Frontal cortex (tissue), 4 donors: ENCODE measurements at places on chromosomes 7 and 10. TPM values are rescaled to one million over a fixed set of nuclear protein-coding genes. Genes with fewer than 3 reads are reported as not detected.

Gene MOGAT3
- total RNA-seq = not detected

DNA sequence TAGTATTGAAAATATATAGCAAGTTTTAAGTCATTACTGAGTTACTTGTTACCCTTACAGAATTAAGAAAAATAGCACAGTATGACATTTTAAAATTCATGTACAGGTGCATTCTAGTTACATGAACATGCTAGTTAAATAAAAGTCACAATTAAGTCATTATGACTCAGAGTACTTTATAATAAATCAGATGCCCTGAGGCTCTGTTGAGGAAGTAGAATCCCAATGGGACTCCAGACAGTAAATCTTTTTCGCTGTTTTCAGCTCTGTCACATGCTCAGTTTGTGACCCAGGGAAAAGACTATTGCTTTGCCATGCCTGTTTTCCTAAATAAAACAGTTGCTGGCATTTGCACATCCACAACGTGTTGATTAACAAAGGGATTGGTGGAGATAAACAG lies 21.0 kb downstream of the NUDT13 start:
- DNase-seq = no peak

GRCh38 chr7:91351374-91351773 lies 87.1 kb downstream of the FZD1 start:
- DNase-seq = no peak

Gene TEX47
- total RNA-seq = not detected

Gene AKR1D1
- total RNA-seq = not detected

DNA sequence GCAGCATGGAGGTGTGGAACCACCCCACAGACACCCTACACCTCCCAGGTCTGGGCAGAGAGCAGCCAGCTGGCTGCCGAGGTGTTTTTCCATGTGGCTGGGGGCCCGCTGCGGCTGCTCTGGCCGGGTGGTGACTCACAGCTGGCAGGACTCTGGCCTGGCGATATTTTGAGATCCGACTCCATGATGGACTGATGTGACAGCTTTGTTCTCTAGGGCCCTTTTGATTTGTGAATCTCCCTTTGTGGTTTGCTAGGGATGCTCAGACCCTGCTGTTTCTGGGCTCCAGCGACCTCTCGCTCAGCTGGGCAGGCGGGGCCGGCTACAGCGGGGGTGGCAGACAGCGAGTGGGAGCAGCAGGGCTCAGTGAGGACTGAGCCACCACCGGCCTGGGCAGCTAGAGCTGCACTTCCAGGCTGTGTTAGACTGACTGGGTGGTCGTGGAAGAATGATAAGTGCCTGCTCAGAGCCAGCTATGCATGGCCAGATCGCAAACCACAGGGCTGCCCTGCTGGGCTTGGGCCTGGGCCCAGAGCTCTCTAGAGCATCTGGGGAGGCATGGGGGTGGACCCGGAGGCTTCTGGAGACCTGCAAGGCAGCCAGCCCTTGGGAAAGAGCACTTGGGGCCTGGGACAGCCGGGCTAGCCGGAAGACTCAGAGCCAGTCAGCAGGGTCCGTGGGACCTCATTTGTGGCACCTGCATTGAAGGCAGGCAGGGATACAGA lies 46.2 kb upstream of the GDF10 start:
- no peak for DNase-seq

- no peak for DNase-seq
These were observed 64.9 kb downstream of the NPTX2 start for GRCh38 chr7:98681951-98682350.

DNA sequence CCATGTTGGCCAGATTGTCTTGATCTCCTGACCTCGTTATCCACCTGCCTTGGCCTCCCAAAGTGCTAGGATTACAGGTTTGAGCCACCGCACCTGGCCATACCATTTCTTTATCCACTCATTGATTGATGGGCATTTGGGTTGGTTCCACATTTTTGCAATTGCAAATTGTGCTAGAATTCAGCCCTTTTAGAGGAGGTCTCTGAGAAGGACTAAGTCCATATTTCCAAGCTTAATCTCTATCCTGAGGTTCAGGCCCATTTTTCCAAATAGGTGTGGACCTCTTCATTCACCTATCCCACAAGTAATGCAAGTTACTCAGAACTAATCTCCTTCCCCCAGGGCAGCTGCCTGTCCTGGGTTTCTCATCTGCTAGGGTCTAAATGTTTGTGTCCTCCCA lies 9.7 kb upstream of the OPTN start:
- no peak for DNase-seq

DNA sequence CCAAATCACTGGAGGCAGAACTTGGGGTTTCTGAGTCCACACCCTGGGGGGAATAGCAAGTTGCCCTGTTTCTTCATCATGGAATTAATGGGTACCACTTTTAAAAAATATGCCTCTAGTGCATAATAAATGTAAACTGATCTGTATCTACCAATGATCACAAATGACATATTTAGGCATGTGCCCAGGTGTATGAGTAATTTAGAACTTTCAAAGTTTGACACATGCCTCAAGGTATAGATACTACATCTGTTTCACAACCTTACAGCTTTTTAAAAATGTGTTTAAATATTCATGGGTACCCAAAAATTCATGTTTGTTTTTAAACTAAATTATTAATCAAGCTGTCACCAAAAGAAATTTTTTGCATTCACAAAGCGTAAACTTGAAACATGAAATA lies 226.0 kb downstream of the KIAA1217 start:
- DNase-seq = no peak

Gene CLEC5A
- total RNA-seq = not detected

DNA sequence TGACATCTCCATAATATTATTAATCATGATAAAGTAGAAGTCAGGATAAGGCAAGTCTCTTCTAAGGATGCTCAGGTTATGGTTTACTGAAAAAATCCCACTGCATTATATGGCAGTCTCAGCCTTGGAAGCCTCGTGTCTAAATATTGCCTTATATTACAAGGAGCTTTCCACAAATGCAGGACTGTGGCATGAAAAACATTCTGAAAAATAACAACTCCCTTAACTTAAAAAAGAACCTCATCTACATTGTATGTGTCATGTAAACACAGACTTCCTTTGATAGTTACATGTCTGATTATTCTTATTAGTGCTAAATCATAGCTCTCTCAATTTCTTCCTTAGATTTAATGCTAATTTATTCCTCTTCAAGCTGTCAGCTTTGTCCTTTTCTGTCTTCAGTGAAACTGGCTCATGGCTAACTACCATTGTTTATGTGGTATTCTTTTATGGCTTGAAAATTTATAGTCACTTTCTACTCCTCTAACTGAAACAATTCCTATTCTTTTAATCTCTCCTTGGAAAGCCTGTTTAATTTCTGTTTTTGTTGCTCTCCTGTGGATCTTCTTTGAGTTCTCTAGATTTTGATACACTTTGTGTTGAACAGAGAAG lies 156.1 kb downstream of the KIF20B start:
- no peak for DNase-seq

GRCh38 chr10:14382022-14382421 lies 51.3 kb upstream of the FRMD4A start:
- no peak for DNase-seq

GRCh38 chr10:101618871-101619270 lies 30.8 kb downstream of the DPCD start:
- no peak for DNase-seq

Gene ADGRA1
- 2.4 TPM for total RNA-seq

DNA sequence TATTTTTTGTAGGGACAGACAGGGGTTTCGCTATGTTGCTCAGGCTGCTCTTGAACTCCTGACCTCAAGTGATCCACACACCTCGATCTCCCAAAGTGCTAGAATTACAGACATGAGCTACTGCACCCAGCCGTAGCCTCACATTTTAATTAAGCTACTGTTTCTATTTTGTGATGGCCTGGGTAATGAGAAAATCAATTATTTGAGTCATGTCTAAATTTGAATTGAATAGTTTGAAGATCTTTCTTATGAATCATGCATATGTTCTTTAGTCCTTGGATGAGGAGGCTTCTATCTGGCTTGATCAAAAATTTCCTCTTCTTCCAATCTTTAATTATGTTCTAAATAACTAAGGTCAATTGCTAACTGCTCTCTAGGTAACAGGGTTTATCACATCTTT lies 175.0 kb downstream of the REEP3 start:
- DNase-seq = no peak

Gene BZW2
- total RNA-seq = 101 TPM

DNA sequence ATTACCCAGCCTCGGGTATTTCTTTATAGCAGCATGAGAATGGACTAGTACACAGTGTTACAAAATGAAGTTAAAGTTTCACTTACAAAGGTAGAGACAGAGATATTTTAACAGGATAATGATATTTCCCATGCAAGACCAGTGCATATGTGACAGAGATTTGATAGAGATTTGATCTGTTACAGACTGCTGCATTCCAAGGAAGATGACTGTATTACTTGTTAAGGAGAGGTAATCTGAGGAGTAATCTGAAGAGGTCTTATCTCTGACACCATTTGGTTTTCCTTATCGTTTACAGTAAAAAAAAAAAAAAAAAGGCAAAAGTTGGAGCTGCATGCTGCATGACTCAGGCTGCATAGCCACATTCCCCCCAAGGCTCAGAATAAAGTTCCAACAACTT lies 289.6 kb downstream of the POM121L12 start:
- no peak for DNase-seq

DNA sequence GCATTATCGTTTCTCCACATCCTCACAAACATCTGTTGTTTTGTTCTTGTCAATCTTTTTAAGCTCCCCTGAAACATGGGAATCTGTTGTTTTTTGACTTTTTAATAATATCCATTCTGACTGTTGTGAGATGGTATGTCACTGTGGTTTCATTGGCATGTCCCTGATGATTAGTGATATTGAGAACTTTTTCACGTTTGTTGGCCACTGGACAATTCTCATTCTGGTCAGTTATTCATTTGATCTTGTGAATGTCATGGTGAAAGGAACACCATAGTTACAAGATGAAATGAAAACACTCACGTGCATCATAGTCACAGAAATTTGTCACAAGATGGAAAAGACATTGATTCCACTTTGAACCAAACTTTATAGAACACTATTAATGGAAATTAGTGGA lies 20.5 kb upstream of the SGCE start:
- DNase-seq = no peak

Gene SPAG6
- 0.41 TPM for total RNA-seq

Gene AGMO
- under 0.01 TPM for total RNA-seq

DNA sequence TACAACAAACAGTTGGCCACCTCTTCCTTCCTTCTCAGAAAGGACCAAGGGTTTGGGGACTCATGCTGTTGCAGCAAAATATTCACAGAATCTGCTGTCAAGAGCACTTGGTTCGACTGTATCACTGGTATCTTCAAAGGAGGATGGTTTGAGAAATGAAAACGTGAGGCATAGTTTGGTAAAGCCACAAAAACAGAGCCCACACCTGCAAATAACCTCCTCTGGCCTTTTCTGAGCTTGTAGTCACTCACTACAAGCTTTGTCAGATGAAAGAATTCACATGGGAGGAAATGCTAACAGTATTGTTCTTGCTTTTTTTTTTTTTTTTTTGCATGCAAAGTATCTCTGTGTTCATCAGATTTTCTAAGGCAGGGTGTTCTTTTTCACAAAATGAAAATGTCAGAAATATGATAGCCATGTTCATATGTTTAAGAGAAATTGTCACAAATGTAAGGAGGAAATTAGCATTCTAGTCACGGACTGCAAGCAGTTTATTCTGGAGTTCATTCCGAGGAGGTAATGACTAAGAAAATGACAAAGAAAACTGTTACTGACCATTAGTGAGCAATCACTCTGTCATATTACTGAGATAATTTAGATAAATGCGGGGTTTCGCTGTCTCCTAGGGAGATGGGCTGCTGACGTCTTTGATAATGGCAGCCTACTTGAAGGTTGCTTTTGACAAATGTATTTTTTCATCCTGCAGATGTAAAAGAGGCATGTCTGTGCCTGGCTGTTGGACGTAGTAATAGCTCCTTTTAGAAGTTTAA lies 117.8 kb upstream of the MYO3A start:
- no peak for DNase-seq

Gene ZNF511
- 7.3 TPM for total RNA-seq

- no peak for DNase-seq
These were observed 1.2 kb downstream of the TASOR2 start for GRCh38 chr10:5685764-5686240.

DNA sequence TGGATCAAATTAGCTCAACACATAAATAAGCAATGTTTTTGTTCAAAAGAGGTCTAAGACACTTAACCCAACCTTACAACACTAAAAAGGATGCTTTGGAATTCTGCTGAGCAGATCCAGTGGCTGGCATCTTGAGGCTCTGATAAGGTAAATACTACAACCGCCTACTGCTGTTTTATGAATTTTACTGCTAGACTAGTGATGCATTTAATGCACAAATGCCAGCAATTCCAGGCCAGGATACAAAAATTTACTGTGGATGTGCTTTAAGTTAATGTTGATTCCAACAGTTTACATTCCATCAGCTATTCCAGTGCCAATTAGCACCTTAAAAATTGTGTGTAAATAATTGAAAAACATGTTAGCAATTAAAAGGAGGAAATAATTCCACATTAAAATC lies 261.3 kb downstream of the PARD3 start:
- DNase-seq = no peak

DNA sequence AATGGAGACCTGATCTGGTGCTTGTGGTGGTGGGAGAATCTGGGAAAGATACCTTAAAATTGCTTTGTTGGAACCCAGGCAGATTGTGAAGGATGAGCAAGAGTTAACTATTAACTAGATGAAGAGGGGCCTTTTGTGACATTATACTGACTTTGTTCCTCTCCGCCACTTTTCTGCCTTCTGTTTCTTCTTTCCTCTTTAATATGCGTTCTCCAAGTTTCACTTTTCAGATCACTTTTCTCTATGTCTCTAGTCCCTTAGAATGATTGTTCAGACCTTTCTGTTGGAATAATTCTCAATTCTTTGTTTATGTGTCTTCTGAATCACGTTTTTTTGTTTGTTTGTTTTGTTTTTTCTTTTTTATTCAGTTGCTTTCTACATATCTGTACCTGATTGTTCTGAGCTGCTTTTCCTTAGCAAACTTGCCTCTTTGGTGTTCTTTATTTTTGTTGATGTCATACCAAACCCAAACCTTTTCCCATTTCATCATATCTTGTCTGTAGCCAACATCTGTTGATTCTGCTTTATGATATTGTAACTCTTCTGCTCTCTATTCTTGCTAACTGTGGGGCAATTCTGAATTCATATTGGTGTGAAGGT lies 2.8 kb downstream of the BMPR1A start:
- no peak for DNase-seq

- DNase-seq = no peak
These were observed 72.8 kb upstream of the ADRA2A start for GRCh38 chr10:111004016-111004415.

DNA sequence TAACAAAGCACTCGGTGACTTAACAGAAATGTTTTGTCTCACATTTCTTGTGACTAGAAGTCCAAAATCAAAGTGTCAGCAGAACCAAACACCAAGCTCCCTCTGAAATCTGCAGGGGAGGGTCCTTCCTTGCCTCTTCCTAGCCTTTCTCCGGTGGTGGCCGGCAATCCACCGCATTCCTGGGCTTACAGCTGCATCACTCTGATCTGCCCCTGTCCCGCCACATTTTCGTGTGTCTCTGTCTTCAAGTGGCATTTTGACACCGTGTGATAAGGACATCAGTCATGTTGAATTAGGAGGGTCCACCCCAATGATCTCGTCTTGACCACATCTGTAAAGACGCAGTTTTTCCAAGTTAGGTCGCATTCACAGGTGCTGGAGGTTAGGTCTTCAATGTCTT lies 30.5 kb upstream of the TOMM7 start:
- no peak for DNase-seq
